ENCODE measurements at places on chromosomes 13 and 19. TPM values are rescaled to one million over a fixed set of nuclear protein-coding genes. Genes with fewer than 3 reads are reported as not detected.

- no peak for DNase-seq
Measured at GRCh38 chr19:41698746-41699230, 9.6 kb upstream of the CEACAM5 start.

DNA sequence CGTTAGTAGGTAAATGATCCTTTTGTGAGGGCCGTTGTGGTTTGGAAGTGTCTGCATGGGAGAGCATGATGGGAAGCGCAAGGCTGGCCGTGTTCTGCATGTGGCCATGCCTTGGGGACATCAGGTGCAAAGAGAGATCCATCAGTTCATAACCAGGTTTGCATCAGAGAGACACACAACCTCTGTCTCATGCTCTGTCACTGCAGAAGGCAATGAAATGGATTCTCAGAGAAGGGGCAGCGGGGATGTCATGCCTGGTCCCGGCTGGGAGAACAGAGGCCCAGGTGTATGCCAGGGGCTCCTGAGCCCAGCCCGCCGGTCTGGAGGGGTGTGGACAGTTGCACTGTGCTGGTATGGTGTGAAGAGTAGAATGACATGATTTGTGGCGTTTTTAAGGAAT lies 60.2 kb downstream of the GGACT start:
- no peak for DNase-seq

DNA sequence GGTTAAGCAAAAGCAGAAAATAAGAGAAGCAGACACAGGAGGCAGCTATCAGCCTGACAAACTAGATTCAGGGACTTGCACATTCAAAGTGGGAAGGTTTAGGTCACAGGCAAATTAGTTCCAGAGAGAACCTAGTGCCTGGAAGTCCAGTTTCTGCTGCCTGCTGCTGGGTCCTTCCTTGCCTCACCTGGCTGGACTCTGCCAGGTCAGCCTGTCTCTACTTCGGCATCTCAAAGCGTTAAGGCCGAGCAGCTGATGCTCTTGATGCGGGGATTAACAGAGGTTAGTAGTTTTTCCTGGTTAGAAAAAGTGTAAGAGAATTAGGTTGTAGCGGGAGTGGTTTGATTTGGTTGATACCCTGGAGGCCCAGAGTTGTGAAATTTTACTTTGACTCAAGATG lies 52.0 kb downstream of the KLF5 start:
- no peak for DNase-seq

FGF22 gene
- 2.8 TPM for total RNA-seq

DNA sequence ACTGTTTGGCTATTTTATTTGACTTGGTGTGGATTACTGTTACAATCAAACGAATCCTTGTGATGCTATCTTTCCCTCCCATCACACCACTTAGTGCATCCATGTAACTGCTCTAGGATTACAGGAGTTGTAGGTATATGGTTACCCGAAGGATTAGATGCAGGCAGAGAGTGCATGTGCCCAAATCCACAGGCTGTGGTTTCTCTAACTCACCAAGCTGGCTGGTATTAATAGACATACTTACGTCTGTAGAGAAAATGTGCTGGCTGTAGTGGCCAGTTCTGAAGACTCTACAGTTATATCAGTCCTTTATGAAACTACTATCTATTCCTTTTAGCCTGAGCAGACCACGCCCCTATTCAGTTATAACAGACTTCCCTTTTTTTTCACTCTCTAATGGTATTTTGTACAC lies 1.1 kb upstream of the HMGB1 start:
- DNase-seq: no peak

DNA sequence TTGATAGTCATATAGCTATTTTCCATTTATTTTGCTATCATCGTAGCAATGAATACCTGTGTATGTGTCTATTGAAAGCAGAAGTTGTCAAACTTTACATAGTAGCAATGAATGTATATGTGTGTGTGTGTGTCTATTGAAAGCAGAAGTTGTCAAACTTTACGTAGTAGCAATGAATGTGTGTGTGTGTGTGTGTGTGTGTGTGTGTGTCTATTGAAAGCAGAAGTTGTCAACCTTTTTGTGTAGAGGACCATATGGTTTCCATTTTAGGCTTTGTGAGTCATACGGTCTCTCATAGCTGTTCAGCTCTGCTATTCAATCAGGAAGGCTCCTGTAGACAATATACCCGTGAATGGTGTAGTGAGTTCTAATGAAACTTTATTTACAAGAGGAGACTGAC lies 20.8 kb downstream of the NLRP4 start:
- no peak for DNase-seq

CBY2 gene
- not detected for total RNA-seq

- DNase-seq: no peak
Measured at GRCh38 chr19:41744850-41745249, 10.5 kb upstream of the CEACAM6 start.

DNA sequence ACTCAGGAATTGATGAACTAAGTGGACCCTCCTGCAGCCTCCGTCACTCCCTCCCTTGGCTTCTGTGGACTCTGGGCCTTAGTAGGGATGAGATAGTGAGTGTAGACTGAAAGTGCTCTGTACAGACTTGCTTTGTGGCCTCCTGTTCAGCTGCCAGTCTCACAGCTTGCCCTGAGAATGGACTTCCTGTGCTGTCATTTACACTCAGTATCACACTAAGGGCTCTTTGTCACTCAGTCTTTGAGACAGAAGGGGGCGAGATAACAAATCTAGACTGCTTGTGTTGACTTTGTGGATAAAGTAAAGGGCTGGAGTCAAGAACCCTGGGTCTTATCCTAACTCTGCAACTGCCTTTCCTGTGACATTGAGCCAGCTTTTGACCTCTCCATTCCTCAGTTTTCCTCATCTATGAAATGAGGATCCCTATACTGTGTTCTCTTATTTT lies 21.0 kb upstream of the SPRY2 start:
- DNase-seq: peak; percentile 60
